ENCODE measurements at places on chromosomes 2 and 18.
A peak's percentile ranks its signal among the peaks of the same experiment; 100 is the strongest.

DNA sequence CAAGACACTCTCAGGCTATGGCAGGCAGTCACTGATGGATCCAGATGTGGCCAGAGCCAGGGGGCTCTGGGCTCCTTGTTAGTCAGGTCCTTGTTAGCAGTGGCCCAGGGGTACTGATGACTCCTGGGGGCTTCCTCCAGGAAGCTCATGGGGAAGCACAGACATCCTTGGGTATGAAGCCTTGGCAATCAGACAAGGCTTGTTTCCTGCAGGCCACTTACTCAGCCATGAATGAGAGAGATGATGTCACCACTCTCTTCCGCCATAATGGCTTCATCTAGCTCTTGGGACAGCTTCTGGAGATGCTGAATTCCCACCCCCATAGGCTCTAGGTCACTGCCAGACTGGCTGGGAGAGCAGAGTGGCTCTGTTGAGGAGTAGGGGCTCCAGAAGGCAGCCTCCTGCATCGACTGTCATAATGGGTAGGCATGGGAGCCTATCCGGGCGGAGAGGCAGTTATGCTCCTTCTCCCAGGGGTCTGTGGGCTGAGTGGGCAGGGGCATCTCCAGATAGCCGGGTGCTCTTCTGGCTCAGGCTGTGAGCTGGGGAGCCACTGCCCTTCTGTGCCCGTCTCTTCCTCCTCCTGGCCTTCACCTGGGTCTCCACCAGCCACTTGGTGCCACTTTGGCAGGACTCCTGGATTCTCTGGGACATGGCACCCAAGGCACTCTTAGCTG lies 40.2 kb upstream of the BMPR2 start:
- no peak for DNase-seq

GRCh38 chr18:6628187-6628586 lies 101.3 kb upstream of the ARHGAP28 start:
- DNase-seq = no peak

DNA sequence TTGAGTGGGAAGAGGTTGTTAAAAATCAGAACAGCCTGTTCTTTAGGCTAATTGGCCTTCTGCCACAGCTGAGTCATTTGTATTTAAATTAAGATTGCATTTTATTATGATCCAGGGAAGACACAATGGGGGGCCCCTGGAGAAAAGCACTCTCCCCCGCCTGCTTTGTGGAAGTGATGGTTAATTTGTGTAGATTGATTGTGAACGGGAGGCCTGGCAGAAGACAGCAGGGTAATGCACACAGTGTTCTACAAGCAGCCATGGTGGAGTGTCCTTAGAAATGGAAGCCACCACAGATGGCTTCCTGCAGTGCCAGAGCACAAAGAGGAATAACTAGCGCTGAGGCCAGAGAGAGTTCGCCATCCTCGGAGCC lies 19.6 kb downstream of the RAMP1 start:
- DNase-seq = peak; percentile 85

- DNase-seq = no peak
Measured at GRCh38 chr18:452816-453215, 47.7 kb downstream of the COLEC12 start.

DNA sequence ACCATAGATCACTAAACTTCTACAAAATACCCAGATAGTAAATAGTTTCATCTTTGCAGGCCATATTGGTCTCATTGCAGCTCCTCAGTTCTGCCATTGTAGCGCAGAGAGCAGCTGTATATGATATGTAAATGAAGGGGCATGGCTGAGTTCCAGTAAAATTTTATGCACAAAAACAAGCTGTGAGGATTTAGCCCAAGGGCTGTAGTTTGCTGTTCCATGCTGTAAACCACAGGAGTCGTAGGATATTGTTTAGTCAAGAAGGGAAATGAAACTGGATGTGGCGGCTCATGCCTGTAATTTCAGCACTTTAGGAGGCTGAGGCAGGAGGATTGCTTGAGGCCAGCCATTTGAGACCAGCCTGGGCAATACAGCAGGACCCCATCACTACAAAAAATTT lies 83.0 kb downstream of the MGAT5 start:
- no peak for DNase-seq

DNA sequence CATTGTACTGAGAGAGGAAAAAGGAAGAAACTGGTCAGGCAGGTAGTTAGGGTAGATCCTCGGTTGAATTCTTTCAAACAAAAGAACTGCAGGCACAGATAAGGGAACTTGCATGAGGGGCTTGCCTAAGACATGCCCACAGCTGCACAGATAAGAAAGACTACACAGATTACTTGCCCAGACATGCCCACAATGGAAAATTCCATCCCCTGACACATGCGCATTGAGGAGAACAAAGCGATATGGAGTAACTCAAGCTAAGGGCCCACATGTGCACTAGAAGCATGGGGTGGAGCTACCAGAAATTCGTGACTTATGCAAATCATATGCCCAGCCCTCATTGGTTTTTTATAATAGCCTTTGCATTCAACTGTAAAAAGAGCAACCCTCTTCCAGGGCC lies 181.3 kb upstream of the ZNF521 start:
- DNase-seq = no peak

- no peak for DNase-seq
Measured at GRCh38 chr2:96389736-96390135, 54.2 kb downstream of the NCAPH start.

DNA sequence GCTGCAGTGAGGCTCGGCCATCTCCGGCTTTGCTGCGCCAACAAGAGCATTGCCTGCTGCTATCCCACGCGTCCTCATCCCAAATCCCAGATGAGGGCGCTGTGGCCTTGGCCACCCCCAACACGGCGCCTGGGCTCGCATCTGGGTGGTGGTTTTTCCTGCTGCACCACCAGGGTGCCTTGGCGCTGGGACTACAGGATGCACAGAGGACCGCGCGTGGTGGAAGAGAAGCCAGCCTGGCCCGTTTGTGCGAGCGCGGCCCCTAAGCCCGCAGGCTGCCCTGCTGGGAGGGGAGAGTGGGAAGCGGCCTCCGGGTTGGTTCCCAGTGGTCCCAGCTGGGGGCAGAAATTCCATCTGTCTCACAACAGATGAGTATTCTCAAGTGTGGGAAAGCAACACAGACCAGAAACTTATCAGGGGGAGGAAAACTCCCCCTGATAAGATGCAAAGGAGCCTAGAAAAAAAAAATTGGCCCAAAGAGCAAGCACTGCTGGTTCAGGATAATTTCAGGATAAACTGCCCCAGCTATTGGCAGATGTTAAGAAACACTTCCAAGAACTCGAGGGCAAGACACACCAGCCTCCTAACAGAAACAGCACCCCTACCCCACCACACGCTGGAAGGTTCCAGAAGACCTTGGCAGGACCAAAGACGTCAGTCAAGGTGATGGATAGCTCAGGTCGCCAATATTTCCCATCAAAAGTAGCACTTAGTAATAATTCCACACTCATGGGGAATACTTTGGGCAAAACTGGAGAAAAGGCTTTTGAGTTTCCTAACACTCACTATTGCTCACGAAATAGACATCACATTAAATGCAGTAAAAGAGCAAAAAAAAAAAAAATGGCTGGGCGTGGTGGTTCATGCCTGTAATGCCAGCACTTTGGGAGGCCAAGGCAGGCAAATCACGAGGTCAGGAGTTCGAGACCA lies 152.1 kb downstream of the PXDN start:
- no peak for DNase-seq

GRCh38 chr2:216930716-216931115 lies 70.9 kb upstream of the TNP1 start:
- DNase-seq = no peak

DNA sequence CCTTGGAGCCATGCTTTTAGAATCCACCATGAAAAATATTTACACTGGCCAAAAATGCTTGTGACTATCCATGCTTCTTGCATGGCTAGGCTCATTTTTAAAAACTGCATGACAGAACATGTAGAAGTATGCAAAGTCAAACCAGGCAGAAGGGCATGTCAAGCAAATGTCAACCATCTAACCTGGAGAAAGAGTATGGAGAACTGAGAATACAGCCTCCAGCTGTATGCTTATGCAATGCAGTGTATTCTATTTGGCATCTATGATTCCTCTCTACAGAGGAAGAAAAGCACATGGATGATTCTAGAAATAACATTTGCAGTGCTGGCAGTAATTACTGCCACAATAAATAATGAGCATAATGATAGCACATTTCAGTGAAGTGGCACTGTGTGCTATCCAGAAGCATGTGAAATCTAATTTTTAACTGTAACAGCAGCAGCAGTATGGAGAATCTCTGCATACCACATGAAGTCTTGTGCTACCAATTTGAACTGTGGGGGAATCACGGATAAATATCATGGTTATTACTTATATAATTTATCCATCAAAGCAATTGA lies 87.3 kb upstream of the CCDC141 start:
- no peak for DNase-seq

GRCh38 chr2:113757138-113757657 lies 756 bp upstream of the SLC35F5 start:
- peak; percentile 15 for DNase-seq

- peak; percentile 34 for DNase-seq
Measured at GRCh38 chr18:27005589-27005988, 140.1 kb upstream of the AQP4 start.

GRCh38 chr2:148046802-148047201 lies 25.9 kb downstream of the MBD5 start:
- DNase-seq = no peak

GRCh38 chr2:112693596-112693995 lies 27.2 kb upstream of the NT5DC4 start:
- DNase-seq = no peak

GRCh38 chr18:3879114-3879835 lies 429.3 kb downstream of the TGIF1 start:
- DNase-seq = no peak

- no peak for DNase-seq
Measured at GRCh38 chr2:211598238-211598637, 940.4 kb downstream of the ERBB4 start.

GRCh38 chr2:39733070-39733674 lies 45.9 kb downstream of the THUMPD2 start:
- no peak for DNase-seq

DNA sequence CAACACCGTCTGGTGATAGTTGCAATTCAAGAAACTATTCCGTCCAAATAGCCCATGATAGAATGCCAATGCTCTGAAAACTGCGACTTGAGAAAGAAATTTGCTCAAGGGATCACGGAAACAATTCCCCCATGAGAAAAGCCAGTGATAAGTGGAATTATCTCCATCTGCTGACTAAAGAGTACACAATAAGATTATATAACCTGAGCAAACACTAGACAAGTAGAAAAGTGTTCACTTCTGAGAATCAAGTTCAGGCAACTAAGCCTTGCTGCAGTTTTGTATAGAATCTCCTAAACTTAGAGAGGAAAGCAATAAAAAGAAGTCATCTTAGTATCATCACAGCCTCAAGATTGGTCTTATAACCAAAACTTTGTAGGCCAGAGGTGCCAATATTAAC lies 336.3 kb upstream of the NRXN1 start:
- DNase-seq = no peak

DNA sequence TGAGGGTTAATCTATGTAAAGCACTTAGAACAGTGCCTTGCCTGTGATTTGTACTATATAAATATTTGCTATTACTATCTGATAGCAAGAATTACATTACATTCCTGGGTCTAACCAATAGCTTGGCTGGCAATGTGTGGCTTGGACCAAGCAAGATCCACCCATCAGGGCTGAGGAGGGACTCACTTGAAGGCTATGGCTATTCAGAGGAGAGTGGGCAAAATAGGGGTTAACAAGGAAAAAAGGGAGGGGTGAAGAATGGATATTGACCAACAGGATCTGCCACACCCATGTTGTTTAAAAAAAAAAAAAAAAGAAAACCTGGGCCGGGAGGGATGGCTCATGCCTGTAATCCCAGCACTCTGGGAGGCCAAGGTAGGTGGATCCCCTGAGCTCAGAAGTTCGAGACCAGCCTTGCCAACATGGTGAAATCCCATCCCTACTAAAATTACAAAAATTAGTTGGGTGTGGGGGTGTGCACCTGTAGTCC lies 20.0 kb upstream of the TMBIM1 start:
- DNase-seq = no peak

- DNase-seq = no peak
Measured at GRCh38 chr2:237244178-237244577, 158.5 kb downstream of the COPS8 start.

- DNase-seq = no peak
Measured at GRCh38 chr2:230795856-230796255, 68.9 kb upstream of the ITM2C start.

DNA sequence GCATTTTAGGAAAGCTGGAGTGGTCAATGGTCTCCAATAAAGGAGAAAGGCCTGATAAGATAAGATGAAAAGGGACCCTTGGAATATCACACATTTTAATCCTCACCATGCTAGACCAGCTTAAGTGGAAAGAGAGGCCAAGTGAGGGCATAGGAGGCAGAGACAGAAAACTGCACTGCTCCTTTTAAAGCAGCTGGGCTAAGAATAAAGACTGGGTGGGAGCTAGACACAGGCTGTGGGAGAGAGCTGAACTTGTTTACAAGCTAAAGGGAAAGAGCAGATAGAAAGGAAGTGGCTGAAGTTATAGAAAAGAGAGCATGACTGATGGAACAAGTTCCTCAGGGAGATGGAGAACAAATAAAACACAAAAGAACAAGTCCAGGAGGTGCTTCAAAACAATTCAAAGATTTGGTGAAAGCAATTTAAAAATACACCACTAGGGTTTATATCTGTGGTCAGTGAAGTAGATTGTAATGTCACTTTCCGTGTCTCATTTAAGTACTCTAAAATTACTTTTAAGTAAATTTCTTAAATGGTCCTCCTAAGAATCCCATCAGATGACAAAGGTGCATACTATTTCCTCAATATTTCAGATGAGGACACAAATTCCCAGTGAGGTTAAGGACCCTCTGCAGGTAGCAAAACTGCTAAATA lies 7.5 kb downstream of the COL5A2 start:
- no peak for DNase-seq

GRCh38 chr2:64018701-64019082 lies 536 bp downstream of the VPS54 start:
- DNase-seq = no peak

GRCh38 chr2:10135296-10136089 lies 13.0 kb downstream of the RRM2 start:
- no peak for DNase-seq

GRCh38 chr2:84481702-84482101 lies 22.6 kb upstream of the SUCLG1 start:
- no peak for DNase-seq

- no peak for DNase-seq
Measured at GRCh38 chr18:7205346-7205745, 25.5 kb upstream of the LRRC30 start.

- DNase-seq = peak; percentile 11
Measured at GRCh38 chr2:223203971-223204929, 152.3 kb downstream of the KCNE4 start.

GRCh38 chr2:68764806-68765311 lies 30.2 kb downstream of the ARHGAP25 start:
- no peak for DNase-seq

DNA sequence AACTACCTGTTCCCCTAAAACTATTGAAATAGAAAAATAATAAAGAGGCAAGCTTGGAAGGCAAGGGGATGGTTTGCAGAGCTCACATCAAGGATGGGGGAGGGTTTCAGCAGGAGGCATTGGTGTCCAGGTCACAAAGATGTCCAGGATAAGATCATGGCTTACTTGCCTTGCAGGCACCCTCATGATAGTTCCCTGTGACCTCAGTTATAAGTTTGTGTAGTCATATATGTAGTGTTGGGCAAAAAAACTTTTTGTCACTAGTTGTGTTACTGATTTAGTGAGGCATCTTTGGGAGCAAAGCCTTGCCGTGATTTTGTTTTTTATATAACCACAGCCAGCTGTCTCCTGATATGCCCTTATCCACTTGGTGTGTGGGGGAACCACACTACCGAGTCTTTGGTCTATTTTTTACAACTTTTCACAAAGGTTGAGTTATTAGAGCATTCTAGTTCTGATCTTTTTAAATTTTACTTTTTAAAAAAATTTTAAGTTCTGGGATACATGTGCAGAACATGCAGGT lies 53.3 kb downstream of the IL1R2 start:
- no peak for DNase-seq

Measured in HAP-1 (cell line).